ENCODE measurements at places on chromosomes 4 and X.

DNA sequence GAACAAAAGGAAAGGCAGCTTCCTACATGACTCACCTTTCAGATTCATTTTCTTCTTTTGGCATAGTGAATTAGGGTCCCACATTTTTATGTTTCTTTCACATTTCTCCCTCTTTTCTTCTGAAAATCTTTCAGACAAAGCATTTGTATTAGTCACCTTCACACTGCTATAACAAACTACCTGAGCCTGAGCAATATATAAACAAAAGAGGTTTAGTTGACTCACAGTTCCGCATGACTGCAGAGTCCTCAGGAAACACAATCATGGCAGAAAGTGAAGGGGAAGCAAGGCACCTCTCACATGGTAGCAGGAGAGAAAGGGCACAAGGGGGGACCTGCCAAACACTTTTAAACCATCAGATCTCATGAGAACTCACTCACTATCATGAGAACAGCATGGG, 36.9 kb downstream of the MAGEA9 start:
- DNase-seq: no peak

- DNase-seq: no peak
Observed at GRCh38 chrX:340641-341423, 22.2 kb upstream of the GTPBP6 start.

DNA sequence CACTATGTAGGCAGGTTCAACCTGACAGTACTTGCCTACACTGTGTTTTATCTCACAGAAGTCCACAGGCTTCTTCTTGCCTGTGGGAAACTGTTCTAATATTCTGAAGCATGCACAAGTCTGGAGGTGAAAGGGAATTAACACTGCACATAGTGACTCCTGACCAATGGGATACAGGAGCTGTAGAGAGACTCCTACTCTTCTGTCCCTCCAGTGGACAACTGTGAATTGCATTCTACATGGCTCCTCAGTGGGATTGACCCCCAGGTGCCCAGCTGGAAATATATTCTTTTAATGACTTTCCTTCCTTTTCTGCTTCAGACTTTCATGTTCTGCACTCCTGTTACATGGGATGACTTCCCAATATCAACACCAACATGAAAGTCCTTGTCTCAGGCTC, 8.2 kb upstream of the YIPF6 start:
- DNase-seq: peak; percentile 17

- peak; percentile 70 for DNase-seq
Observed at GRCh38 chr4:19689511-19689910, 562.2 kb upstream of the SLIT2 start.

DNA sequence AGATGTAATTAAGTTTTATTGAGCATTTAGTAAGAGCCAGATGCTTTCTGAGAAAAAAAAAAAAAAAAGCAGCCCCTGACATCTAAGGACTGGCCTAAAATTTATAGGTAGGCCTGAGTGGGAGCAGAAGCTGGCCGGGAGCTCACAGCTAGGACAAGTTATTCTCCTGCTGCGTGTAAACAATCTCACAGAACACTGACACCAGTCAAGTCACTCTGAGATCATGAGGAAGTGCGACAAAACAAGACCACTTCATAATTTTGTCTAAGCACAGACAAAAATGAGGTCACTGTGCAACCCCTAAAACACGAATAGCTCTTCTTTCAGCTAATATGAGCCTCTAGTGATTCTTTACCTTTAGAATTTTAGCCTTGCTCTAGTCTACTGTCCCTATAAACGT, 15.3 kb upstream of the NSUN7 start:
- no peak for DNase-seq

DNA sequence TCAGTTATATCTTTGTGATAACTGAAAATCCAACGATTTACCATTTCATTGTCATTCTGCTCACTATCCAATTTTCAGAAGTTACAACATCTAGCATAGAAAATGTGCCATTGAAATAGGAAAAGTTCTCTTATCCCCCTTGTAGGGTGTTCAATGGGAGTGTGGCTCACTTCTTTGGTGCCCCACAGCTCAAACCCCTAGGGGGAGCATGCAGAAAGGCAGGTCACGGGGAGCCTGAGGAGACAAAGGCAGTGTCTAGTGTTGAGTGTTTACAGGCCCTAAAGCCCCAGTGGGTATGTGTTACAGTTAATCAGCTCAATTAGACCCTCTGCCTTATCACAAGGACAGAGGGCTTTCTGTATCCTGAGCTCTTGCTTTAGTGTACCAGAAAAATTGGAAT, 243.4 kb upstream of the GRID2 start:
- no peak for DNase-seq

GRCh38 chr4:128670513-128670912, 139.0 kb upstream of the JADE1 start:
- DNase-seq: no peak

- no peak for DNase-seq
Observed at GRCh38 chr4:139658185-139658584, 7.4 kb upstream of the MGST2 start.

GRCh38 chr4:158250321-158250720, 40.0 kb downstream of the TMEM144 start:
- no peak for DNase-seq

DNA sequence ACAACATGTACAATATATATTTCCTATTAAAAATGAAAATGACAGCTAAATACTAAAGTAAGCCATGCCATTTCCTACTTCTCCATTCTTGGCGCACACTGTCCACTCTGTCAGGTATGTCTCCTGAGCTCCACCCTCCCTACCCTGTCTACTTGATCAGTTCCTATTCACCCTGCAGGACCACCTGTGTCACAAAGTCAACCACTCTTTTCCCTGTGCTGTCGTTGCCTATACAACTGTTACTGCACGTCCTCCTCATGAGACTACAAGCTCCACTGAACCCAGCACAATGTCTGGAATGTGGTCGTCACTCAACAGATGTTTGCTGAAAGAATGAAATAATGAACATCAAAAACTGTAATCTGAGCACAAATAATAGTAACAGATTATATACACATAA, 54.9 kb downstream of the SLC9A7 start:
- no peak for DNase-seq

DNA sequence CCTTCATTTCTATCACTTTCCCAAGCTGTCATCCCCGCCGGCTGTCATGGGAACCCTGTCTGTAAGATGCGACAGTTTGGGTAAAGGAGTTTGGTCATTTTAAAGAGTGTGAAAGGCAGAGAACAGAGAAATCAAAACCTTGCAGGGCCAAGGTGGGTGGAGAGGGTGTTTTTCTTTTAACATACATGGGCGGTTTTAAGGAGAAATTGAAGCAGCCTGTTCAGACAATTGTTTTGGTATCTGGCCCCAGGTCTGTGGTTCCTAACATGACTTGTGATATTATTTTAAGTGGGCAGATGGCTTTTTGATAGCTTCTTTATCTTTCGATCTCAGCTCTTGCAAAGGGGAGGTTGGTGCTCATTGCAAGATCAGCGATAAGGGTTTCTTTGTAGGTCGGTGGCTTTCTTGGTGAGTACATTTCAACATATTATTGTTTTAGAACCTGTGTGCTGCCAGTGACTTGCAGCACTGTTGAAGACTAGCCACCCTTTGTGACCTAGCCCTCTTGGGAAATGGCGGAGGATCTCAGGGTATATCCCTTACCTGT, 3.7 kb downstream of the PPP1R3F start:
- no peak for DNase-seq

DNA sequence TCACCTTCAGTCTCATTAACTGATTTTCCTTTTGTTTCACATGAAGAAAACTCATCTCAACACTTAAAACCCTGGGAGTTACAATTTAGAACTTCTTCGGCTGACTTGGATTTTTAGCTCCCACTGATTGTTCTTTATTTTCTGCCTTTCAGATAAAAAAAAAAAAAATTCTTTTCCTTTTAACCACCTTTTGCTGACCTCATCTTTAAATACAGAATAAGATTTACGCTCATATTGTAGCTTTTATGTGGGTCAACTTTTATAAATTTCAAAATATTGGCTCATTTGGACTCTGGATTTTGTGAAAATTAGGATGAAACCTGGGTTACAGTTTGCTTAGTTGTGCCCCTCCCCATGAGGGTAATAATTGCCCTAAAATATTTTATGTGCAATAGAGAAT, 659.3 kb downstream of the ZNF674 start:
- DNase-seq: no peak

- no peak for DNase-seq
Observed at GRCh38 chr4:152224223-152224622, 311.7 kb downstream of the FBXW7 start.

GRCh38 chr4:152211936-152212653, 323.8 kb downstream of the FBXW7 start:
- no peak for DNase-seq

GRCh38 chr4:95980877-95981360, 141.0 kb downstream of the PDHA2 start:
- DNase-seq: no peak

DNA sequence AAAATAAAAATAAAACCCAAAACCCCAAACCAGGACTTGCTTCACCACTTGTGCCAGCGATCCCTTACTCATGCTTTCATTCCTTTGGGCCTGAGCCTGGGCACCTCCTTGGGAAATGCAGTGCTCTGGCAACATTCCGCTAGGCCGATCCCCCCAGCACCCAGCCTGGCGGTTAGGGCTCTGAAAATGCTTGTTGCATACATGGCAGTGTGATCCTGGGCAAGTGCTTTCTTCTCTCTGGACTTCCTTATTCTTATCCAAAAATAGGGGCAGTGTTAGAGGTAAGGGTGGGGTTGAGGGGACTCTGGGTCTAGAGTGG, 4.6 kb downstream of the ZNF185 start:
- no peak for DNase-seq

DNA sequence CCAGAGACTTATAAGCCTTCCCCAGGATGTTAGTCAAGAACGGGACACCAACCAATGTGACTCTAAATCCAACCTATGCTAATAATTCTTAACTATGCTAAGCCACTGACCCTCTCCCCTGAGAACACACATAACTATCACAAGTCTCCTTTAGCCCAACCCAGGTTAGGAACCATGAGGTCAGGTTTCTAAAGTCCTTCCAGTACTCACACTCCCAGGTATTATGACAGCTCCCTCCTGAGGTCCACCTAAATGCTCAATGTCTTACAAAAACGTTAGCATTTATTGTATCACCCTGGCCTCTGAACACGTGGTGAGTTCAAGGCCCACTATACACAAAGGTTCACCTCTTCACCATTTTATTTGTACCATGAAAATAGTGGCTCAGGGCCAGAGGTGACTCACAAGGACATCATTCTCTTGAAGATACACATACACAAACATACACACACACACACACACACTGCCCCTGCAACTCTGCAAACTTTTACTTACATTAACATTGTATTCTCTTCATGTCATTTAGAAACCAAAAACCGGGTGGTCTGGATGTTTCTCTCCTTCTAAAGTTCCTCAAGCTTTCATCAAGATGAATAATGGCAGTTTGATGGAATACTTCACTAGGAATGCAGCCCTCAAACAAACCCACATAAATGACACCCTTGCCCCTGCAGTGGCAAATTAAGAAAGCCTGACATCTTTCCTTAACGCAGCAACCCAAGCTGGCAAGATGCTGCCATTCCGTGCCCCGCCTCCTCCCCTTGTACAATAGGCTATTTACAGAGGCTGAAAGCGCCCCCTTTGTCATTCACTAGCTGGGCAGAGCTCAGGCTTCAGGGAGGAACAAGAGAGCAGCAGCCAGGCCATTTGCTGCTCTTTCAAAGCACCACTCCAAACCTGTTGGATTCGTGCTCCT, 17.7 kb downstream of the ACSL1 start:
- DNase-seq: peak; percentile 76

GRCh38 chrX:111262086-111262485, 8.2 kb downstream of the CAPN6 start:
- DNase-seq: no peak

DNA sequence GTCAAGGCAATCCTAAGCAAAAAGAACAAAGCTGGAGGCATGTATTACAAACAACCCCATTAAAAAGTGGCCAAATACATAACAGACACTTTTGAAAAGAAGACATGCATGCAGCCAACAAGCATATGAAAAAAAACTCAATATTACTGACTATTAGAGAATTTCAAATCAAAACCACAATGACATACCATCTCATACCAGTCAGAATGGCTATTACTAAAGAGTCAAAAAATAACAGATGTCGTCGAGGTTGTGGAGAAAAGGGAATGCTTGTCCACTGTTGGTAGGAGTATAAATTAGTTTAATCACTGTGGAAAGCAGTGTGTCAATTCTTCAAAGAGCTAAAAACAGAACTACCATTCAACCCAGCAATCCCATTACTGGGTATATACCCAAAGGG, 604.6 kb upstream of the GRIA3 start:
- DNase-seq: peak; percentile 39

DNA sequence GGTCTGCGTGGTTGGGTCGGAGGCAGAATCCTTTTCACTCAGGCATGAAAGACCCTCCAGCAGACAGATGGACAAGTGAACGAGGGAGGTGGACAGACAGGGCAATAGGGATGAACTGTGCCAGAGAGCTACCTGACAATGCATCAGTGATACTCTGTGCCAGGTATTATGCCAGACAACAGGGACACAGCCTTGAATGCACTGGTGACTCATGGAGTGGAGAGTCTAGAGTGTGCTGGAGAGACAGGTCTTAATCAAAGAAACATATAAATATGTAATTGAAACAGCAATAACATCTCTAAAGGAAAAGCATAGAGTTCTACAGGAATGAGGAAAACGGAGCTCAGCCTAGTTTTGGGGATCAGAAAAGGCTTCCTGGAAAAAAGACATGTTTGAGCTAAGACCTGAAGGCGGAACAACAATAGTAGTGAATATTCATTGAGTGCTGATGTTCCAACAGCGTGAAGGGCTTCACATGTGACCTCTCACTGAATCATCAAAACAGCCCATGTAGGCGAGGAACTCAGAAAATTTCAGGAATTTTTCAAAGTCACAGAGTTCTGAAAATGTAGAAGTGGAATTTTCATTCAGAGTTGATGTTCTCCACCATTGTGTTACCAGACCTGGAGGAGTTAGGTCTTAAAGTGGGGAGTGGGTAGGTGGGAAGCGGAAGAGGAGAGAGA, 20.0 kb upstream of the FGFBP2 start:
- DNase-seq: peak; percentile 28

- DNase-seq: no peak
Observed at GRCh38 chr4:40334591-40335524, at the start of gene CHRNA9. Gene CHRNA9 (plus strand): TSS chr4:40335333. CDS start chr4:40335468, 135 bp downstream.

DNA sequence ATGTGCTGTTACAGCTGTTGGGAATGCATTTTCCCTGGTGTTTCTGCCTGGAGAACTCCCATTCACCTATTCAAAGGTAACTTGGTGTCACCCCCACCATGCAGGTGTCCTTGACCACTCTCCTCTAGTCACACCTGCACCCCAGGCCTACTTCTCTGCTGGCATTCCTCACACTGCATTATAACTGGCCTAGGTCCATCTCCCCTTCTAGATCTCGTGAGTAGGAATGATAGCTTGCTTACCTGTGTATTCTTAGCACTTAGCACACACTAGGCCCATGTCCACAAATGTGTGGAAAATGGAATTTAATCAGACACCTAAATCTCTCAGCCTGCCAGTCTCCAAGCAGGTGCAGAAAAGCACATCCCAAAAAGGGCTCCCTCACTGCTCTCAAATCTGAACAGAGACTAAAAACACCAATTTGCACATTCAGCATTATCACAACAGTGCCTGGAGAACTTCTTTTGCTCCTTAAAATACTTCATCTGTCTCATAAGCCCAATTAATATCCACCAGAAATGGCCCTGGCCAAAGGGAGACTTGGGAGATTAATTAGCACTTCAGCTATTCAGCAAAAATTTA, 18.3 kb downstream of the SCD5 start:
- DNase-seq: no peak
